ENCODE measurements at places on chromosomes 5 and 9. TPM values are rescaled to one million over a fixed set of nuclear protein-coding genes. Genes with fewer than 3 reads are reported as not detected.

The SPATA6L gene
- total RNA-seq, result 0.55 TPM

The PRSS3 gene
- total RNA-seq, result not detected

The MSMP gene
- total RNA-seq, result not detected

The FKTN gene
- 13.4 TPM for total RNA-seq

GRCh38 chr5:150175536-150175935 lies 9.0 kb downstream of the CDX1 start:
- DNase-seq, result peak; percentile 66

- DNase-seq, result no peak
Measured at GRCh38 chr5:134195666-134196065, 18.9 kb upstream of the SKP1 start.

- DNase-seq, result no peak
Measured at GRCh38 chr5:115349001-115349817, 52.8 kb upstream of the CCDC112 start.

- no peak for DNase-seq
Measured at GRCh38 chr9:119877306-119877705, 508.1 kb upstream of the BRINP1 start.

- DNase-seq, result no peak
Measured at GRCh38 chr5:132782101-132782500, 5.1 kb upstream of the SEPTIN8 start.

Measured in H1 (cell line).